Thymus (tissue), 14 donors: ENCODE measurements at places on chromosomes 12 and 14.

DNA sequence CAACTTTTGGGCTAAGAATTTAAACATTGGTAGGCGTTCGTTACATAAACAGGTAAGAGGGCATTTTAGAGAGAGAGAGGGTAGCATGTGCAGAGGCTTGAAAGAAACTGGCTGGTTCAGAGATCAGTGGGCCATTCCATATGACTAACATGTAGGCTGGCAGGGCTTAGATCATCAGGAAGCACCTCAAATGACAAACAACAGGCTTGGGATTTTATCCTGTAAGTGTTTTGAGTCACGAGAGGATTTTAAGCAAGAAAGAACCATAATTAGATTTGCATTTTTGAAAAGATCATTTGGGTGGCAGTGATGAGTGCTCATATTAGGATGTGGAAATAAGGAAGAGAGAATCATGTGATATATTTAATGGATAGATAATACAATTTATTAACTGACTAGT is 8.7 kb upstream of the PLEKHA5 start:
- DNase-seq, result no peak

- DNase-seq, result no peak
These were observed 9.2 kb upstream of the CYP46A1 start for GRCh38 chr14:99674776-99675381.

GRCh38 chr12:116990971-116991966 is 80.5 kb downstream of the FBXW8 start:
- DNase-seq, result no peak

DNA sequence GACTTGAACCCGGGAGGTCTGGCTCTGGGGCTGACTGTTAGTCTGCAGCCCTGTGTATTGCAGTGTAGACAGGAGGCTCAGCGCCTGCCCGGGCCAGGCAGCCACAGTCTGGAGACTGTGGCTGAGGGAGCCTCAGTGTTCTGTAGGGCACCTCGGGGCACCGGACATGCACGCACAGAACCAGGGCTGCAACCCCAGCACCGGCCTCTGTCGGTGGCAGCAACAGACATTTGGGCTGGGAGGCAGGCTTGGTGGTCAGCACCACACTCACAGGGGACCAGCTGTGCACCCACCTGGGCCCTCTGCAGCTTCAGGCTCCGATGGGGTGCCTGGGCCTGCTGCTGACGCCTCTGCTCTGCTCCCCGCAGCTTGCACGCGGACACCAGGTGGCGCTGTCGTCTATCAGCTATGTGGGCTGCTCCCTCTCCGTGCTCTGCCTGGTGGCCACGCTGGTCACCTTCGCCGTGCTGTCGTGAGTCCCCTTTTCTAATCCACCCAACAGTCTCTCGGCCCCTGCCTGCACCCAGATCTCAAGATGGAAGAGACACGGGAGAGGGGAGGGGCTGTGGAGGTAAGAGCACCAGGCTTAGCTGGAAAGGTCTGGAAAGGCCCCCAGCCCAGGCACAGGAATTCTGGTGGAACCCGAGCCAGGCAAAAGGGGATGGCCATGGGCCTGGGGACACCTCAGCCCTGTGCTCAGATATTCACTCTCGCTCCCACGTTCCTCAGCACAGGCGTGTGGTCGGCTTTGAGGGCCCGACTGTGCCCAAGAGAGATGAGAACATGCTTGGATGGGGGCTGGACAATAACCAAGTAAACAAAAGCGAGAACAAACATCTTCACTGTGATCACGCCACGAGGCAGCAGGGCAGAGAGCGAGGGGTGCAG is 151.0 kb downstream of the ADGRD1 start:
- peak; percentile 30 for DNase-seq

- DNase-seq, result no peak
These were observed 23.8 kb upstream of the GPR132 start for GRCh38 chr14:105088812-105089745.

- DNase-seq, result no peak
These were observed 68.5 kb downstream of the RNF34 start for GRCh38 chr12:121468499-121468801.

- no peak for DNase-seq
These were observed 139.3 kb upstream of the LMNTD1 start for GRCh38 chr12:25692115-25693035.

DNA sequence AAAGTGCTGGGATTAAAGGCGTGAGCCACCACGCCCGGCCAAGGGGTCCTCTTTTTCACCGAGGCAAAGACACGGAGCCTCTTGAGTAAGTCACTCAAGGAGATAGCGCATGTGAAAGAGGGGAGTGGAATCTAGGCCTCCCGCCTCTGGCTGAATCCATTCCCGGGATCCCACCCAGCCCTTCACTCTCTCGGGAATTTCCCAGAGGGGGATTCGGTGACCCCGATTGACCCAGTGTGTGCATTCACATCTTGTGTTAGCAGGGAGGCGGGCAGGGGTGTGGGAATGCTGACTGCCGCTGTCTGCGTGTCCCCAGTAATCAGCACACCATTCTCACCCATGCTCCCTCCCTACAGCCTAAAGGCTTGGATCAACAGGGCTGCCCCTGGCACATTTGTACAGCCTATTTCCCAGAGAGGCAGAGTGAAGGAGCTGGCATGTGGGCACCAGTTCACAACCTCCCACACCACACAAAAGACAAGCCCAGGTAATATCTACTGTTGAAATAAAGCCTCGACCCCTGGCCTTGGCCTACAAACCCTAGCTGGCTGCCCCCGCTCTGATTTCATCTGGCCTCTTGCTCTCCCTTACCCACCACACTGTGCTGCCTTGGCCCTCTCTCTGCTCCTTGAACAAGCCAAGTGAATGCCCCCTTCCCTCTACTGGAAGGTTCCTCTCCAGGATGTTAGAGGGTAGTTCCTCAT is 1.3 kb upstream of the LTBP2 start:
- DNase-seq, result no peak

DNA sequence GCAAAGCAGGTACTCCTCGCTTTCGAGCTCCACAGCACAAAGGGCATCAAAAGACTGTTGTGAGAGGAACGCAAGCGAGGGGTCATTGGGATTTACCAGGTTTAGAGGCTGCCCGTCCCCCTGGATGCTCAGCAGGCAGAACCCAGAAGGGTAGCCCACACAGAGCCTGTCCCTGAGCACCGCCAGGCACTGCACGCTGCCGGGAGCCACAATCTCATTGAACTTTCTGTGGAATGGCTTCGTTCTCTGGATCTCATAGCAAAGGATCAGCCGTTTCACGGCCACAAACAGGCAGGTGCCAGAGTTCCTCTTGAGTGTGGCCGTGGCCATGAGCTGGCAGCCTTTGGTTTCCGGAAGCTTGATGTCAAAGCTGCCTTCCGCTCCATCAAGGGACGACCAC is 21.5 kb downstream of the AMN start:
- DNase-seq, result no peak

DNA sequence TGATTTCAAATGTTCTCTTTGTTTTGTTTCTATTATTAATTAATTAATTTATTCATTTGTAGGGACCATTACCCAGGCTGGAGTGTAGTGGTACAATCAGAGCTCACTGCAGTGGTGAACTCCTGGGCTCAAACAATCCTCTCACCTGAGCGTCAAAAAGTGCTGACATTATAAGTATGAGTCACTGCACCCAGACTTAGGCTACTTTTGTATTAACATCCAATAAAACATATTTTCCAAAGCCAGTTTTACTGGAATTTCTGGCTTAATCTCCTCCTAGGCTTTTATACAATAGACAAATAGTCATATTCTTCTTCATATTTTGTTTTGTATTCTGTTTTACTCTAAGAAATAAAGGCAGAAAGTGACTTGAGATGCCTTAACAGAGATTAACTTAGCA is 749.6 kb downstream of the SLC16A7 start:
- DNase-seq, result no peak

DNA sequence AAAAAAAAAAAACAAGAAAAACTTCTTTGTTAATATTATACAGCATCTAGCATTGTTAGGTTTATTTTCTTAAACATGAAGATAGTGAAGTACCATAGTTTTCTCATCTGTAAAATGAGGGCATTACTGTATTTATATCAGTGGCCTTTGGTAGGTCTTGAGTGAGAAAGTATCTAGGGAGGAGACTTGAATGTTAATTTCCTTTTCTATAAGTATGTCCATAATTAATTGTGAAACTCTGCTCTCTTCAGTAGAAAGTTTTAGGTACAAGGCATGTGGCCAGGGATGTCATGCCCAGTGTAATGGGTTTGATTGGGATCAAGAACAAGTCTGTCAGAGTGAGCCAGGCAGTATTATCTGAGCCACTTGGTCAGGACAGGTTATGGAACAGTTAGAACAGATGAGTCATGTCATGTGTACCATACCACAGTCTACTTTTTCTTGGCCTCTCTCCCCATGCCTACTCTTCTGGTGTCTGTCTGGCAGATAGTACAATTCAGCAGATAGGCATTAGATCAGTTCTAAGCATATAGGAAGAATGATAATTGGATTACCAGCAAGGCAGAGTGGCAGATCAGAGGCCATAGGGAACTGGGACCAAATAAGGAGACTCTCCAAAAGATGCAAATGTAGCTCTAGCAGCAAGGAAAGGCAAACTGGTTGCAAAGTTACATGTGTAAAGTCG is 30.4 kb downstream of the FBXO34 start:
- no peak for DNase-seq

- DNase-seq, result no peak
These were observed 101.2 kb downstream of the TMEM30B start for GRCh38 chr14:61179796-61180398.

DNA sequence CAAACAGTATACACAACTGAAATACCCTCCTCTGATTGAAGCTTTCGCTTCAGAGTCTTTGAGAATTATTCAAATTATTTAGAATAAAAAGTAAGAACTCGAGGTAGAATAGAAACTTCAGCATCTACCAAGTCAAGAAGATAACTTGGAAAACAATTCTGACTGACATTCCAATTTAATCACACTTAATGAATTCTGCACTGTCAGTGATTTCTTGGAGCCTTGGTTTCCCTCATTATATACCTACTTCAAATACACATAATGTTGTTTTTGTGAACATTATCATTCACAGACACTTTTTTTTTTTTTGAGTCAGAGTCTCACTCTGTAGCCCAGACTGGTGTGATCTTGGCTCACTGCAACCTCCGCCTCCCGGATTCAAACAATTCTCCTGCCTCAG is 27.9 kb downstream of the PPP2R5E start:
- no peak for DNase-seq

GRCh38 chr14:89443042-89443629 is 26.1 kb upstream of the FOXN3 start:
- DNase-seq, result no peak

- no peak for DNase-seq
These were observed 49.2 kb upstream of the ERGIC2 start for GRCh38 chr12:29429999-29430715.

DNA sequence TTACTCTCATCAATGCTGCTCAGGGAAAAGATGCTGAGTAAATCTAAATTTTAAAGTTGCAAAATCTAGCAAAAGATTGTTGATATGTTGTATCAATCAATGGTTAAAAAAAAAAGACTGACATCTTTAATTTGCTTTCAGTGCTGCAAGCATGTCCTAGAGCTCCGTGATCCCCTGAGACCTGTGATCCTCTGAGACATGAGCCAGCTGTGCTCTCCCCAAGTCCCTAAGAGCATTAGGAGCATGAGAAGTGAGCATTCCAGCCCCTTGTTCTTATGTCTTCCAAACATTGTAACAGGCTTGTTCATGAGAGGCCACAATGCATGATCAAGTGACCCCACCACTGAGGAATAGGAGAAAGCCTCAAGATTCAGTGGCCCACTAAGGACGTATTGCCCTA is 116.6 kb downstream of the DAD1 start:
- no peak for DNase-seq

GRCh38 chr14:89117012-89117411 is 292.6 kb downstream of the TTC8 start:
- DNase-seq, result no peak

DNA sequence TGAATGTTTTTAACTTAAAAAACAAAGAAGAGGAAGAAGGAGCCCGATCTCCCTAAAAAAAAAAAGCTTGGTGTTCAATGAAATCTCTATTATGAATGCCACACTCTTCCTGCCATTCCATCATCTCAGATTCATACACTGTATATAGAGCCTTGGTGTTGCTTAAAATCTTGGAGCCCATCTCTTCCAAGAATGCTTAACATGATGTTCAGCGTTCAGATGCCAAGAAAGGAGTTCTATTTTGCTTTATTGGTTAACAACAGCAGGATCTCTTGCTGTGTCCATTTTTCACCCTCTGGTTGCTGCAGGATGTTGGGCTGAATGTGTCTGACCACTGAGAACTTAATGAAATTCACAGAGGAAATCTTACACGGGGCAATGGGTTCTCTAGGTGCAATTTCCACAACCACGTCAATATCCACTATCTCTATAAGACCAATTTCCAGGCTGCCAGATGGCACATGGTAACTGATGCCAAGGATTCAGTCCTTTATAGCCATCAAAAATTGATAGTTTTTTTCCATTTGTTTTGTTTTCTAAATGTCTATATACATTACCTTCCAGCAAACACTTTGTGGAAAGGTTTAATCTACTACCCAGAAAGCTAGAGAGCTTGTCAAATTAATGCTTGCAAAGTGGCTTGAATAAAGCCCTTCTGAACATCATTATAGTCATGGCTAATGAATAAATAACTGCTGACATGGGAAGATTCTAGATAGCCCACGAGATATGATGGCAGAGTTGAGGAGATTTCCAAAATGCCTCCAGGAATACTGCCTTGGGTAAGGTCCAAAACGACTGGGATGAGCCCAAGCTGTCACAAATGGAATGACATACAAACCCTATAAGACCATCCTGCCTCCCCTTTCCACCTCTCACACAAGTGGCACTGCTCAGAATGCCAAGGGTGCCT is 26.5 kb downstream of the RERG start:
- DNase-seq, result no peak

- no peak for DNase-seq
These were observed 196.5 kb downstream of the NOVA1 start for GRCh38 chr14:26401179-26401968.

- no peak for DNase-seq
These were observed 129.2 kb upstream of the USP15 start for GRCh38 chr12:62130834-62131552.

DNA sequence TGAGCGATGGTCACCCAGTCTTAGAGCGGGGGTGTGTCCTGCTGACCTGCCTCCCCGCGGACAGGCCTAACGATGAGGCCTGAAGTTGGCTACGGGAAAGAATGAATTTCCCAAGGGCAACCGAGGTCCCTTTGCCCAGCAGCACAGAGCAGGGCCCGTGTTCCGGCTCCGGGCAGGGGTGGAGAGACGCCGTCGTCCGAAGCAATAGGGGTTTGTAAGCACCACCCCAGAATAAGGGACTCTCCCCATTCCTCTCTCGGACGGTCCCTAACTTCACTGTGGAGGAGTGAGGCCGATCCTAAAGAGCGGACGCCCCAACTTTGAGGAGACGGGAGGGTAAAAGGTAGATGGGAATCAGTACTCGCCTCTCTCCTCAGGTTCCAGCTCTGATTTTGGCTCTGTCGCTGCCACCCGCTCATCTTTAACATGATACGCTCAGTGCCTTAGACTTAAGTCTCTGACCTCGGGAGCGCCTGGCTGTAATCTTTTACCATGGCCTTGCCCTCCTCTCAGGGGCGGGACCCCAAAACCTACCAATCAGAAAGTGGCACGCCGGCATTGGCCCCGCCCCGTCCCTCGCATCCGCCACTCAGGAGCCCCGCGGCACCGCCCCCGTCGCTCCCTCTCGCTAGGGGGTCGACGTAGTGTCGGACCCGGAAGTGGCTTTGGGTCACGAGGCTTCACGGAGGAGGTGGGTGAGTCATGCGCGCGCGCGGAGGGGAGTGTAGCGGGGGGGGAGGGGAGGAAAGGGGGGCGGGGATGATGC is at the start of gene DDIT3:
Gene DDIT3 (minus strand): TSS at position 462 of the 766 bp plus-strand sequence. CDS start 3,108 bp downstream, outside the sequence.
- peak; percentile 95 for DNase-seq
